ENCODE measurements at places on chromosomes 6 and 20. TPM values are rescaled to one million over a fixed set of nuclear protein-coding genes. Genes with fewer than 3 reads are reported as not detected.

DNA sequence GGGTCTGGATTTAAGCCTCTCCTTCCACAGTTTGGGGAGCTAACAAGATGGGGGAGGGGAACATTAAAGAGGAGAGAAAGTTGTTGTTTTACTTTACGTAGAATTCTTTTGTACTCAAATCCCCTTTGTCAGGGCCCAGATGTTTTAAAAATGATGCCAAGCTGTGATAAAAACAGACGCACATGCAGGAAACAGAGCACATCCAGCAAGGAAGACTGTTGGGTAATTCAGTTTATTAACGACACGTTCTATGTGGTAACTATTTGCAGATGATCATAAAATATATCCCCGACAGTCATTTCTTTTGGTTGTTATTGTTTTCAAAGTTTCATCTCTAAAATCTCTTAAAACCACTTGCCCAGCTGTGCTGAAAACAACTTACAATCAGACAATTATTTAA, 307.0 kb upstream of the PRDM1 start:
- DNase-seq: no peak

ADGB gene
- not detected for total RNA-seq

DNA sequence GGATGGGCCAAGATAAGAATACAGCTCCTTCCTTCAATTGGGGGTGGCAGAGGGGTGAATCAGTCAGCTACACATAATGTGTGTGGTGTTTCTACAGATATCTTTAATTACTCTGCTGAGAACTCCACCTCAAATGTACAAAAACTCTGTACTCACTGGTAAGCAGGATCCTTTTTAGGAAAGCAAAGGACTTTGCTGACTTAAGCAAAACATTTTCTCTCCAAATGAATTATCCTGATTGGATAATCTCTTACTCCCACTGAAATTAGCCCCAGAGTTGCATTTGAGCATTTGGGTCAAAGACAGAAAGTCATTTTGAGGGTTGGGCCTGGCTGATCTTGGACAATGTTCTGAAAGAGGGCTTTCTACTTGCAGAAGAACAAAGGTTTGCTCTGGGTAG, 13.4 kb downstream of the HLA-G start:
- no peak for DNase-seq

- no peak for DNase-seq
These were observed 13.7 kb upstream of the UBE2V1 start for GRCh38 chr20:50126662-50127061.

GRCh38 chr20:17273717-17274116, 46.9 kb downstream of the PCSK2 start:
- DNase-seq: no peak

GRCh38 chr6:408599-409102, 17.1 kb downstream of the IRF4 start:
- DNase-seq: peak; percentile 47

BPIFB2 gene
- total RNA-seq: not detected

DNA sequence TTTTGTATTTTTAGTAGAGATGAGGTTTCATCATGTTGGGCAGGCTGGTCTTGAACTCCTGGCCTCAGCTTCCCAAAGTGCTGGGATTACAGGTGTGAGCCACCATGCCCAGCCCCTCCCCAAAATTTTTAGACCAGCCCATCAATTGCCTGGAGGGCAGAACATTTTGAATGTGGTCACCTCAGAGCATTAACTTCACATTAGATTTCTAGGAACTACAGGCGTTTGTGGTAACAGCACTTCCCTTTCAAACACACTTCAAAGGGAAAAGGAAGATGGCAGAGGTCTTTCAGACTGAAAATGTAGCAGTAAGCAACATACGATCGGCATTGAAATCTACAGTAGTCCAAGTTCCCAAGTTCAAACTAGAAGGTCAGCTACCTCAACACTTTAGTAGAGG, 12.3 kb upstream of the SLA2 start:
- DNase-seq: no peak

DNA sequence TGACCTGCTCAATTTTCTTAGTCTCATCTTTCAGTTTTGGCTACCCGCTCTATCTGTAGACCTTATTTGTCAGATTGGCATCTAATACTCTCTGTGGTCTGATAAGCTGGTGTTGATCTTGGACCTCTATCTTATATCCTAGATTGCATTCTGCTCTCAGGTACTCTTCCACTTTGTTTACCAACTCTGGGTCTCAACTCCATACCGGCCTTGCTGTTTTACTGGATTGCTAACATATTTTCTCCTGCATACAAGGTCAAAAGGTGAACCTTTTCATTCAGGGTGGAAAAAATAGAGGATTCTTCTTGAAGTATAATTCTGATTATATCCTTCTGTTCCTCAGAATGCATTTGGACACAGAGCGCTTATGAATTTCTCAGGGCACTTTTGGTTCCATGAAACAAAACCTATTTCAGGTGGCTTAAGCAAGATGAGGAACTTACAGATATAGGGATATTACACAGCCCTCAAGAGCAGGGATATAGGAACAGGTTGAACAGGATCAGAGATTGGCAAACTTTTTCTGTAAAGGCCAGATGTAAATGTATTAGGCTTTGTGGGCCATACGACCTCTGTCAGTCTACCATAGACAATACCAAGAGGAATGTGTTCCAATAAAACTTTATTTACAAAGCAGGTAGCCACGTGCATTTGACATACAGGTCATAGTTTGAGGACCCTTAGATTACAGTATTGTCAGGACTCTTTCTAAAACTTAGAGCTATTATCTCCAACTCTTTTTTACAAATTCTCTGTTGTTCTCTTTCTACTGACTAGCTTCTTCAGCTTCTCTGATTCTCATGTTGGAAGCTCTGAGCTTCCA, 2.5 kb upstream of the SH3BGRL2 start:
- no peak for DNase-seq

DNA sequence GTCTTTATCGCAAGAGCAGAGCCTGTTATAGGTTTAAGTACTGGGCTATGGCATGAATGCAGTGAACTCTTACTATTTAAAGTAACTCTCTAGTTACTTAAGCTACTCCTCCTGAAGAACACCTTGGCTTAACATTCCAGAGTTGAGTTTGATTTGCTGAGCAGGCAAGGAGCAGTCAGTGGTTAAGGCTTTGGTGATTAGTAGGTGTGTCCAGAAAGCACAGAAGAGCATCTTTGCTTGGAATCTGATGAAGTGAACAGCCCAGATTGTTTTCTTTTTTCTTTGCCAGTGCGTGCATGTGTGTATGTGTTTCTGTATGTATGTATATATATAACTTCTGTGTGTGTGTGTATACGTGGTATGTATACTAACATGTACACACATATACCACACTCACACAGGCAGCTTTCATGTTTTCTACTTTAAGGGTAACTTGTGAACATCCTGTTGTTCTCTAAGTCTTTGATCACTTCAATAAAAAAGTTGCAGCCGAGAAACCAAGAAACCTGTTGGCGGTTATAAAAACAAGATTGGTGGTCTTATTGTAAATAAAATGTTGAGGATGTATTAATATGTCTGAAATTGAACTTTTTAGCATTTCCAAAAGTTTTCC, 56.2 kb upstream of the TULP4 start:
- DNase-seq: no peak

GRCh38 chr20:40769677-40770285, 80.7 kb upstream of the MAFB start:
- no peak for DNase-seq

VSX1 gene
- total RNA-seq: 0.41 TPM

DNA sequence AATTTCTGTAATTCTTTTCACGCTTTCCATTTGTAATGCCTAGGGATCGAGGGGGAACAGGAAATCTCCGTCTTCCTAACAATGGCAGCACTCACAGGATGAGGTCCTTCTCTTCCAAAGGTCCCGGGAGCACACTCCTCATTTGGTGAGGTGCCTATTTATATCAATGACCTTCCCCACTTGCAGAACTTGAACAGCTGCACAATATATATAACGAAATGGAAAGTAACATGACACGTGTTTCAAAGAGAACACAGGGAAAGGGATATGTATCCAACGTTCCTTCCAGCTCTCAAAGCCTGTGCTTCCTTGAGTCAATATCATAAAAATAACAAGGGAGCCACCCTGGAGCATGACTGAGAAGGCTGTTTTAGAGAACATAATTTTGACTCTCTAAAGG, 78.6 kb upstream of the RBM24 start:
- no peak for DNase-seq

GRCh38 chr20:58923117-58923712, 57.8 kb upstream of the NELFCD start:
- DNase-seq: no peak

GRCh38 chr6:105909106-105909505, 177.0 kb upstream of the PRDM1 start:
- no peak for DNase-seq

GRCh38 chr6:125213939-125214338, 60.4 kb downstream of the TPD52L1 start:
- no peak for DNase-seq

IRF4 gene
- total RNA-seq: 23.7 TPM

GRCh38 chr6:37432590-37432915, 468 bp upstream of the CMTR1 start:
- DNase-seq: no peak

OLIG3 gene
- not detected for total RNA-seq

DNA sequence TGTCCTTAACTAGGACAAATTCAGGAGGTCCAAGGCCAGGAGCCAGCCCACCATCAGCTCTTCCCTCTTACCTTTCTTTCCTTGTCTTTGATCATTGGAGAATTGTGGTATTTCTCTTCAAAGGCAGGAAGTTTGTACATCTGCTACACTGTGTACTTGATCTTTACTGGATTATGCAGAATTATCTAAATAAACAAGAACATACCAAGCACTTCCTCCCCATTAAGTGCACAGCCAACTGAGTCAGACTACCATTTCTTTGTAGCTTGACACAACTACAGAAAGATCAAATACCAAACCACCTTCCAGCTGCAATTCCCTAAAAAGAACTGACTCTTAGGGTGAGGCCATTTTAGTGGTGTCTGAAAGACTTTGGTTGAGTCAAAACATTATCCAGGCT, 195.1 kb downstream of the HDGFL1 start:
- DNase-seq: no peak

- no peak for DNase-seq
These were observed 47.2 kb downstream of the LAMA4 start for GRCh38 chr6:112207131-112207530.

BNIP5 gene
- 0.44 TPM for total RNA-seq

GRCh38 chr6:20292905-20293304, 80.6 kb upstream of the MBOAT1 start:
- DNase-seq: no peak

DNA sequence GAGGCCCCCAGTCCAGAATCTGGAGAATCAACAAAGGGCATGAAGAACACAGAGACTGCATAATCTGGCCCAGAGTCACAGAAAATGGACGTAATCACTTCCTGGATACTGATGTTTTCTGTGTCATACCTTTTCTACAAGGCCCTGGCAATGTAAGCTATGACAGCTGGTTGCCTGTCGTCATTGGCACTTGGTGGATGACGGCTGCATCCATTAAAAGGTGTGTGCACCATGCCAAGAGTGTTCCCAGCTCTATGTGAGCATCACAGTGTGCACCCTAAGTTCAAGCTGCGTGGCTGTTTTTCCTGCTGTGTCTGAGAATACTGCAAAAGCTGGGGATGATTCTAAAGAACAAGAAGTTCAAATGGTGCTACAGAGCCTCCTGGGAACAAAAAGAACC, 275.2 kb upstream of the CNR1 start:
- DNase-seq: no peak

DNA sequence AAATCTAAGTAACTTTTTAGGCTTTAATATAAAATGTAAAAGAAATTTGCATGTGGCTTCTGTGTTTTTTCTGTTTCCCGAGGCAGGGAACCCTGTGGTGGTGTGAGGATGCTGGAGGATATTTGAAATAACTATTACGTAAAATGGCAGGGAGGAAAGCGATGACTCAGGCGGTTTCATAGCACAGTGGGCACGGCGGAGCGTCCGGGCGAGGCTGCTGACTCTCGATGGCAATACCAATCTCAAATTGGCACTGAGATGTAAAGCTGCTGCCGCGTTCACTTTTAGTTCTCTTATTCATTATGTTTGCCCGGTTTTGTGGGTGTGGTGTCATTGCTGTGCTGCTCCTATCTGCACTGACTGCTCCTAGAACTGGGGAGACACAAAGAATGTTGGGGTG, 254.3 kb downstream of the THBS2 start:
- DNase-seq: no peak

SEMG1 gene
- total RNA-seq: not detected

GRCh38 chr6:152146385-152146784, 338.9 kb downstream of the ESR1 start:
- no peak for DNase-seq

DNA sequence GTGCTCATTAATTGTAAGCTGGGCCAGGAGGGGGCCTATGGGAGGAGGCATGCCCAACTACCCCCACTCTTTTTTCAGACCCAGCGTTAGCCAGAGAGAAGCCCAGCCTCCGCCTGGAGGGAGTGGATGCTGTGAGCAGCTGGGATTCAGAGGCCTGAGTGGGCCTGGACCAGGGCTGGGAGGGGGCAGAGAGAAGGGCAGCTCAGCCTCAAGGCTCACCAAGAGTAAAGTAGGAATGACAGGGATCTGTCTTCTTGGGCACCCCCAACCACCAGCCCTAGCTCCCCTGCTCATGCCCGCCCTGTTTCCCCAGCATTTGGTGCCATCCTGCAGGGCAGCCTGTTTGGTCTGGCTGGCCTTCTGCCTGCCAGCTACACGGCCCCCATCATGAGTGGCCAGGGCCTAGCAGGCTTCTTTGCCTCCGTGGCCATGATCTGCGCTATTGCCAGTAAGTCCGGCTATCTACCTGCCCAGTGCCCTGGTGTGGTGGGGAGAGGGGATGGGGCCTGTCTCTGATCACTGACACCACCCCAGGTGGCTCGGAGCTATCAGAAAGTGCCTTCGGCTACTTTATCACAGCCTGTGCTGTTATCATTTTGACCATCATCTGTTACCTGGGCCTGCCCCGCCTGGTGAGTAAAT, 6.8 kb downstream of the SLC29A1 start:
- DNase-seq: no peak

CCN2 gene
- total RNA-seq: 64.1 TPM

ULBP1 gene
- 0.72 TPM for total RNA-seq

CNR1 gene
- total RNA-seq: 4.8 TPM

- DNase-seq: no peak
These were observed 240.4 kb downstream of the PHACTR1 start for GRCh38 chr6:12956991-12957320.

DNA sequence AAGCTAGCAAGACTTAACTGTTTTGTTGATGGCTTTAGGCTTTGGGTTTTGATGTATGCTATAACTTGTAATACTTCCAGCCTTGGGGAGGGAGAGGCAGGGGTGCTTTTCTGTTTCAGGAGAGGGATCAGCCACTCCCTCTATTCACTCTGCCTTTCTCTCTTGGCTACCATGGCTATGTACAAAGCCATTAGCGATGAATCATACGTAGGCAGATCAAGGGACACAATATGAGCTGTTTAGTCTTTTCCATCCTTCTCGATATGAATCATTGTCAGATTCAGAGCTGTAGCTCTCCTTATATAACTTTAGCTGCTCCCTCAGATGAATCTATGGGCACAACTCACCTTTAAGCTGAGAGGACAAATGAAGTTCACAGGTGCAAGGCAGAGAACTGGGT, 230.6 kb downstream of the TSHZ2 start:
- no peak for DNase-seq

PSORS1C1 gene
- total RNA-seq: 3.6 TPM

- DNase-seq: no peak
These were observed 384.5 kb upstream of the ARID1B start for GRCh38 chr6:156392648-156393047.

- no peak for DNase-seq
These were observed 1059.6 kb downstream of the HACE1 start for GRCh38 chr6:103799971-103800670.
